ENCODE measurements at places on chromosomes 11 and 22. TPM values are rescaled to one million over a fixed set of nuclear protein-coding genes. Genes with fewer than 3 reads are reported as not detected.

GRCh38 chr11:75166791-75167190 is 15.9 kb downstream of the SLCO2B1 start:
- no peak overlapping the region for H3K27ac ChIP-seq
- peaks cover 3% of the 10 kb centered on the region for H3K27me3 ChIP-seq
- no peaks in the 10 kb centered on the region for H3K4me1 ChIP-seq
- no peak overlapping the region for H3K4me3 ChIP-seq

DNA sequence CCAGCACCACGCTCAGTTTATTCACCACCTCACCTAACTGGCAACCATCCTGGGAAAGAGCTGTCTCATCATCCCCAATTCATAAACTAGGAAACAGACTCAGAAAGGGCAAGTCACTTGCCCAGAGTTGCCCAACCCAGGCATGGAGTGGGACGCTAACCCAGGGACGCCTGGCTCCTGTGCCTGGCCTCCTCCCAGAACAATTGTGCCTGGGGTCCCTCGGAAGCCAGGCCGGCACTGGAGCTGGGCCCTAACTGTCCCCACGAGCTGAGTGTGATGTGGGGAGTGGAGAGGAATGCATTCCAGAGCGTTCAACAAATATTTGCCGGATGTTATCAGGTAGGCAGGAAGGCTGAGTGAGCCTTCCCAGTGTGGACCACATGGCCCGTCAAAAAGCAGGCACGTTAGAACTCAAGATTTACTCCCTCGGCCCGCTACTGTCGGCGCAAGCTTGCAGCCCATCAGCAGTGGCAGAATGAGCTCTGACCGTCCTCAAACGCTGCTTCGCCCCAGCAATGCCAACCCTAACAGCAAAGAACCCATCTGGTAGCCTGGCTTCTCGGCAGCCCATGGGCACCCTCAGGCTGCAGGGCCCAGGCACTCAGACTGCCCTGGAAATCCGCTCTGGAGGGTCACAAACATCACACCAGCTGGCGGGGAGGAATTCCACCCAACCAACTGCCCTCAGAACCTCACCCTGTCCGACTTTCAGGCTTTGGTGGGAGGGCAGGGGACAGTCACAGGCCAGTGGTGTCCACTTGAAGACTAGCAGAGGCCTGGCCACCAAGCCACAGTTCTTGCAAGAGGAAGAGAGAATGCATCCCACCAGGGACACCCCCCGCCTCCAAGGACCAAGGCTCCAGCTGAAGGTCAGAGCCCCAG is 35.6 kb downstream of the MYH9 start:
- peak overlapping the region; percentile 90 for H3K27ac ChIP-seq
- H3K4me3 ChIP-seq: peak overlapping the region; percentile 66
- H3K27me3 ChIP-seq: no peaks in the 10 kb centered on the region
- peaks cover 5% of the 10 kb centered on the region for H3K36me3 ChIP-seq

GRCh38 chr11:2203440-2204259 is 32.0 kb upstream of the TH start:
- H3K4me1 ChIP-seq: no peaks in the 10 kb centered on the region
- no peak overlapping the region for H3K4me3 ChIP-seq
- no peak overlapping the region for H3K27ac ChIP-seq
- H3K36me3 ChIP-seq: no peaks in the 10 kb centered on the region

DNA sequence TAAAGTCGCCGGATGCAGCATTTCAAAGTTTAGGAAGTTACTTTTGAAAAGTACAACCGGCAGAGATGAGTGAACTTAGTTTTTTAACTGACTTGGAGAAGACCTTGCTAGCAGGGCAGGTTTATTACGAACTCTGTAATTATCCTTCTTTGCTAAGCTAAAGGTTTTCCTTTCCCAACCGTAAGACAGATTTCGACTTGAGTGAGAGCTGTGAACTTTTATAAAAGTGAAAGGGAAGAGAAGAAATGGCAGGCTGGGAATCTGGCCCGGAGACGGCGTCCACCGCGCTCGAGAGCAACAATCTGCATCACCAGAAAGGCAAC is 659 bp upstream of the TEAD1 start:
- no peak for DNase-seq
- H3K27me3 ChIP-seq: peaks cover 55% of the 10 kb centered on the region
- peak overlapping the region; percentile 66 for H3K27ac ChIP-seq
- H3K4me1 ChIP-seq: peaks cover 6% of the 10 kb centered on the region
- peak overlapping the region; percentile 82 for H3K4me3 ChIP-seq

SLC5A4 gene
- not detected for total RNA-seq

CRACR2B gene
- 0.85 TPM for total RNA-seq

LINC01488 gene
- not detected for total RNA-seq

APOL5 gene
- not detected for total RNA-seq

Measured in naive thymus-derived CD8-positive, alpha-beta T cell (primary cell).